CD4-positive, alpha-beta memory T cell (primary cell): ENCODE measurements at places on chromosomes 2 and 18.

DNA sequence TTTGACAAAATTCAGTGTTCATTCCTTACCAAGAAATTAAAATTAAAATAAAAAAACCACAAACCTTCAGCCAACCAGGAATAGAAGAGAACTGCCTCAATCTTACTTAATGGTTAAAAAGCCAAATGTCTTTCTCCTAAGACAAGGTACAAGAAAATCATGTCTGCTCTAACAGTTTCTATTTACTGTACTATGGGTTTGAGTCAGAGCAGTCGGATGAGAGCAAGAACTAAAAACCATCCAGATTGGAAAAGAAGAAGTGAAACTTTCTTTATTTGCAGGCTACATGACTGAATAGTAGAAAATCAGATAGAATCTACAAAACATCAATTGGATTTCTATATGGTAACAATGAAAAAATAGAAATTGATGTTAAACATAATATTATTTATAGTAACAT, 555.5 kb upstream of the TNP1 start:
- H3K4me3 ChIP-seq, result no peak overlapping the region
- H3K27me3 ChIP-seq, result no peaks in the 10 kb centered on the region
- DNase-seq, result no peak

DNA sequence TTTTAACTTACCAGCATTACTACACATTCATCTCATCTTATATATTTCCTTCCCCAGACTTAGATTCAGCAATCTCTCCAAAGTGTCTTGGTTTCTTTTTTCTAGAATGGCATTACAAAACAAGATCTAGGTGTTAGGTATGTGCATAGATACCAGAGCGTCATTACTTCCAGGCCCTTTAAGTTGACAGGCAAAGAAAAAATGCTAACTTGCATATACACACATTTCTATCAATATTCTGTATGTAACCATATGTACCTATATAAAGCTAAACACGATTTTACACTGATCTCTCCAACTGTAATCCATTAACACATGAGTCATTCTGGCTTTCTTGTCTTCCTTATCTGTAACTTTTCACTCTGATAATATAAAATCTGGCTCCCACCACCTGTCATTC, 503.8 kb upstream of the NRXN1 start:
- H3K27me3 ChIP-seq, result no peaks in the 10 kb centered on the region
- H3K4me1 ChIP-seq, result no peaks in the 10 kb centered on the region
- no peak overlapping the region for H3K27ac ChIP-seq
- no peak overlapping the region for H3K4me3 ChIP-seq
- no peaks in the 10 kb centered on the region for H3K36me3 ChIP-seq

DNA sequence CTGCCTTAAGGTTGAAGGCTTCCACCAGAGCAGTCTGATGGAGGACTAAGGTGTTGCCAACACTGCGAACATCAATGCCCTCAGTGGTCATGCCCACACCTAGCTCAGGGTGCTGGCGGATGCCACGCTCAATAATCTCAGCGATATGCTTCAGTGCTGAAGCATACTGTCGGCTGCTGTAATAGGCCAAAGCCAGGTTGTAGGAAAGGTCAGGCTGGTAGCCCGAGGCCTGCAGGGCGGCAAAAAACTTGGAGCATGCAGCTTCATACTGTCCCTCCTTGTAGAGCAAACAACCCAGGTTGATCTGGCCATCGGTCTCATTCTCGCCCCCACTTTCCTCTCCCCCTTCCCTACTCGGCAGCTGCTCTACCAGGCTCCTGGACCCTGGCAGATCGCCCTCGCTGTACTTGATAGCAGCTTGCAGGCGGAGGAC, 159.4 kb downstream of the AGPS start:
- no peaks in the 10 kb centered on the region for H3K27me3 ChIP-seq
- peak overlapping the region; percentile 90 for H3K4me3 ChIP-seq
- no peak for DNase-seq
- H3K4me1 ChIP-seq, result peaks cover 9% of the 10 kb centered on the region

DNA sequence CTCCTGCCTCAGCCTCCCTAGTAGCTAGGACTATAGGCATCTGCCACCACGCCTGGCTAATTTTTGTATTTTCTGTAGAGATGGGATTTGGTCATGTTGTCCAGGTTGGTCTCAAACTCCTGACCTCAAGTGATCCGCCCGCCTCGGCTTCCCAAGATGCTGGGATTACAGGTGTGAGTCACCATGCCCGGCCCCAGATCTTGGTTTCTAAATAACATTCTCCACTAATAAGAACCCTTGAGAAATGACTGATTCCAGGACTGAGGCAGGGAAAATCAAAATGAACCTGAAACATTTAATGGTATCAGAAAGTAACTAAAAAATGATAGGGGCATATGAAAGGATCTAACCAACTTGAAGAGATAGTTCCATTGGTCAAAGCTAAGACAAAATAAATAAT, 34.0 kb downstream of the BMPR2 start:
- DNase-seq, result no peak
- H3K4me1 ChIP-seq, result no peaks in the 10 kb centered on the region
- H3K27me3 ChIP-seq, result no peaks in the 10 kb centered on the region
- no peaks in the 10 kb centered on the region for H3K36me3 ChIP-seq

GRCh38 chr2:133177196-133177595, 391.1 kb downstream of the NCKAP5 start:
- H3K4me1 ChIP-seq, result no peaks in the 10 kb centered on the region
- no peak overlapping the region for H3K27ac ChIP-seq

- no peaks in the 10 kb centered on the region for H3K27me3 ChIP-seq
- no peak for DNase-seq
- peaks cover 7% of the 10 kb centered on the region for H3K36me3 ChIP-seq
- H3K4me3 ChIP-seq, result no peak overlapping the region
- H3K27ac ChIP-seq, result peak overlapping the region; percentile 17
- peaks cover 96% of the 10 kb centered on the region for H3K4me1 ChIP-seq
These were observed 20.4 kb downstream of the MBP start for GRCh38 chr18:77111951-77112746.
